Retinal pigment epithelial cell (primary cell): ENCODE measurements at places on chromosomes 2 and 18.

DNA sequence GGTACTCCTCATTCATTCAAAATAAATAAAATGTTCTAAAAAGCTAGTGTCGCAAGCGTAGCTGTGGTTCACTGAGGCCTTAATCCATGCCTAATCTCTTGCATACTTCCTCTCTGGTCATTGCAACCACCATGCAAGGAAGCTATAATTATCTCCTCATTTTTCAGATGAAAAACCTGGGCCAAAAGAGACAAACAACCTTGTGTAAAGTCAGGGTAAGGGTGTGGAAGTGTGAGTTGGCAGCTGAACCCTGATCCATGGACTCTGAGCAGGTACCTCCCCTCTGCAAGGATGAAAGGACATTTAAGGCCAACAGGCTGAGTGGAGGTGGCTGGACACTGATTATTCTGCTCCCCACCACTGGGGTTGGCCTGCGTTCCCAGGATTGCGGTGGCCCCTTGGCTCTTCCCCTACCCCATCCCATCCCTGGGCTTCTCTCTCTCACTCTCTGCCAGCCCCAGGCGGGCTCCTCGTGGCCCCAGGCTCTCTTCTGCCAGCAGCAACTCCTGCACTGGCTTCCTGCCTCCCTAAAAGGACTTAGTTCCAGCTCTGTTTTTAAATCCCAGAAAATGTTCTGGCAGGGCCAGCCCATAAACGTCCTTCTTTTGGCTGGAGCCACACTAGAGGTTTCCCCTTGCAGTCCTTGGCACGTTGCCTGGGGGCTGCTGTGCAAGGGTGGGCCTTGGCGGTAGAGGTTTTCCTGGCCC lies 72.0 kb upstream of the AFF3 start:
- no peak for DNase-seq

- no peak for DNase-seq
Measured at GRCh38 chr2:75431276-75431675, 129.5 kb downstream of the EVA1A start.

DNA sequence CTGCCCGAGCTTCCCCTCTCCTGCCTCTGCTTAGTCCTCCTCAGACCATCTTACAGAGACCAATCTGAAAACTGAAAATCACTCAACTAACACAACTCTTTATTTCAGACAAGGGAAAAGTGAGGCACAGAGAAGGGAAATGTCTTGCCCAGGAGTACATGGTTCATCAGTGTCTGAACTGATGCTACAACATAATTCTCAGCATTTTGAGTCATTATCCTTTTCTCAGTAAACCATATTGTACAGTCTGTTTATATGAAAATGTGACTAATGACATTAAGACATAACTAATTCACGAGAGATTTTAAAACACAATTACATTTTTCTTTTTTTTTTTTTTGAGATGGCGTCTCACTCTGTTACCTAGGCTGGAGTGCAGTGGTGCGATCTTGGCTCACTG lies 62.7 kb downstream of the ITSN2 start:
- no peak for DNase-seq

DNA sequence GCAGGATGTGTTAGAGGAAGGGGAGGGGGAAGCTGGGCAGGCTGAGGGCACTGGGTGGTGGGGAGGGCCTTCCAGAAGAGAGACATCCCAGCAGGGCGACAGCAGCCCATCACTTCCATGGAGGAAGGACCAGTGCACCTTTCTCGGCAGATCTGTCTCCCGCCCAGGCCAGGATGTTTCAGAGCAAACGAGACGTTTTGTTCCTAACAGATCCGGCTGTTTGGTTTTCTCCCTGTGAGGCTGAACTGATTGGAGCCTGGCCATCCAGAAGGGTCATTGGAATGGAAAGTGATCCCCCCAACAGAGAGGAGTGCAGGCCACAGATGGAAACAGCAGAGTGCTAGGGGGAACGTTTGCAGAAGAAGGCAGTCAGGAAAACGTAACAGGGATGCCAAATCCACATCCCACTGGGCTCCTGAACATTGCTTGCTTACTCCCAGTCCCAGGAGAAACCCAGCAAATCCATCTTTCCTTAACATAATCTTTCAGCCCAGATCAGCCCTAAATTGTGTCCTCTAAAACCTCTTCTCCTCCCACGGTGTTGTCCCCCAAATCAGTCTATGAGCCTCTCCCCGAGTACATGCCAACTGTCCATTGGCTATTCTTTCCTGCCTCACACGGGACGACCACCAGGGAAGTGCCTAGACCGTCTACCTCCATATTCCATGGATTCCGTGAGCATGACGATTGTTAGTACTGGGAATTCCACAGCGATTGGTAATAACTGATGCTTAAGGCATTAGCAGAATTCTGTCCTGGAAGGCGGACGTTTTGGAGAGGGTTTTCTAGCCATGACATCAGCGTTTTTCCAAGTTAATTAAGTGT lies 126.8 kb downstream of the SEPTIN10 start:
- peak; percentile 19 for DNase-seq

- no peak for DNase-seq
Measured at GRCh38 chr18:44541159-44541558, 139.5 kb upstream of the SETBP1 start.

GRCh38 chr2:108960006-108960405 lies 29.0 kb downstream of the EDAR start:
- no peak for DNase-seq

DNA sequence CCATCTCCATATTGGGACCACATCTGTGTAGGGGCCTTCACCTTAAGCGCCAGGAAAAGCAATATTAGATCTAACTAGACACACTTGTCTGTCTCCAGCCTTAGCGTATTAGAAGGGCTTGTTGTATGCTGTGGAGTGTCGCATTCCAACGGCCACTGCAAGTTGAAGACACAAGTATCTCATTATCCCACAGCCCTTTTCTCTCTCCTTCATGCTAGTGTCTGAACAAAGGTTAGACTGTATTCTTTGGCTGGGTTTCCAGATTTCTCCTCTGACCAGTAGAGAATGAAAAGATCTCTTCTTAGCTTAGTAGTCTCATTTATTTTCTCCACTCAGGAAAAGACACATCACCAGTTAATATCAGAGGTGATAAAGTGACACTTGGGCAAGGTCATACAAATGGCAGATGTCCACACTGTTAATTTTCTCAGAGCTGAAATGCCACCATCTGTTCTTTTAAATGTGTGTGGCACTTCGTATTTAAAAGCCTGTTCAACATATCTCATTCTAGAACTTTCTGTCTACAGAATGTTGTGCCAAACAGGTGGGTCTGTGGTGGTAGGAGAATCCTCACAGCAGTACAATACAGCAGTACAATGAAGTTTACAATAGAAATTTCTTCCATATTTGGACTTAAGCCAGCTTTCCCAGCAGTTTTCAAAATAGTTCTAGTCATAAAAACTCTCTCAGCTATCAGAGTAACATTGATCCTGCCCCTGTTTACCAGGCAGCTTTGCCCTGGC lies 94.0 kb upstream of the ITGA6 start:
- no peak for DNase-seq

GRCh38 chr18:59835605-59836379 lies 64.0 kb upstream of the PMAIP1 start:
- peak; percentile 58 for DNase-seq

GRCh38 chr2:51667679-51668078 lies 635.7 kb upstream of the NRXN1 start:
- DNase-seq, result no peak

GRCh38 chr2:197931661-197932312 lies 127.4 kb downstream of the PLCL1 start:
- DNase-seq, result no peak

DNA sequence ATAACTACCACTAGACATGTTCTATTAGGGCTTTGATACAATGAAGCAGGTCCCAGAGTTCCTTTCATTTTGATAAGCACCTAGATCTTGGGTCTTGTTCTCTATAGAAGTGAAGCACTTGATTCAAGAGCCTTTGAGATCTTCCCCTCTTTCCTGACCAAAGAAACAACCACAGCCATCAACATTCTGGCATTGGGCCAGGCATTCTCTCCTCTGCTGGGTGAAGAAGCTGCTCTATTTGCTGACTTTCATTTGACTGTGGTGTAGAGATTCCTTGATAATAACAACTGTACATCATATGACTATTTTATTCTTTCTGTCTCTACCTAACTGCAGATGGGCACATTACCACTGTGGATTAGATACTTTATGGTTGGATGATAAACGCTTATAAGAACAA lies 96.6 kb upstream of the LYPD1 start:
- DNase-seq, result no peak

- no peak for DNase-seq
Measured at GRCh38 chr2:241177526-241178334, 10.7 kb upstream of the ANO7 start.

DNA sequence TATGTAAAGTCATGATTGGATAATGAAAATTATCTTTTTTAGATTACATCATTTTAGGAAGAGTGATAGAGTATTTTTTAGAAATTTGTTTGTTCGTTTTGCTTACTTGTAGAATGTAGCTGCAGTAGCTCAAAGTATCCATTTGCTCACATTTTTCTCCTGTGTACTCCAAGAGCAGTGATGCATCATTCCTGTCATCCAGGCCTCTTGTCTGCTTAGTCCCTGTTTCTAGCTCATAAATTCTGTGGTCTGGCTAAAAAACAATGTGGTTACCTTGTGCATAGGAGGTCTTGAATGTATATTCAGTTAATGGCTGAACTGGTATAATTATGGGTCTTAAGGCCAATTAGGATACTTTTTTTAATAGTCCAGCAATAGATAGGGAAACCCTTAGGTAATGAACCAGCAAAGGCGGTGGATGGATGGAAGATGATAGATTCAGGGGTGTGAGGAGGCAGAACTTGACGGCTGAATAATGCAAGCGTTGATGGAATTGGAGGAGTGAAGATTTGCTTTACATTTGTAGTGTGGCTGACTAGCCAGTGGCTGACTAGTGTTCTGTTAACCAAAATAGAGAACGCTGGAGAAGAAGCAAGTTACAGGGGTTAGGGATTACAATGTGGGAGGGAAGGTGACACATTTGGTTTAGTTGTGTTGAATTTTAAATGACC lies 145.0 kb downstream of the ZNF407 start:
- no peak for DNase-seq

DNA sequence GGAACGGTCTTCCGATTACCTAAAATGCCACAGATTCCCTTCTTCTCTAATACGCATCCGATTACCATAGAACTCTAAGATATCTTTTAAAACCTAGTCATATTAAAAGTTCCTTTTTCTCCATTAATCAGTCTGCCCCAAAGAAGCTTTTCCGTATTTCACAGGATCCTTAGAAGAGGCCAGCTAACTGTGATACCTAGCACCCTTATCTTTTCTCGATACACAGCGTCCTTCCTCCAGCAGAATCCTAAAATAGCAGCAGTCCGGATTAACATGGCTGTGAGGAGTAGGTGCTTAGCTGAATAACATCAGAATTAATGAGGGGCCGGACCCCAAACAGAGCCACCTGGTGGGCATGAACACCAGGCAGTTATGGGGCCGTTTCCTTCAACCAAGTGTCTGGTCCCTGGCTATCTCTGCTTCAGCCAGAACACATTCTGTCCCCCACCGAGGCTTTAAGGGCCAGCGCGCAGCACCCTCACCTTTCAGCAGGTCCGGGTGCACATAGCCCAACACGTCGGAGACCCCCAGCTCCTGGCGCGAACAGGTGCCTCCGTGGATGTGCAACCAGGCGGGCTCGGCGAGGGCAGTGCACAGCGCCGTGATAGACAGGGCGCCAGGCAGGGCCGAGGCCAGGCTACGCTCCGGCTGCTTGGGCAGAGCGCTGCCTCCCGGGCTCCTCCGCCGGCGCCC lies 995 bp downstream of the TMEM127 start:
- no peak for DNase-seq

DNA sequence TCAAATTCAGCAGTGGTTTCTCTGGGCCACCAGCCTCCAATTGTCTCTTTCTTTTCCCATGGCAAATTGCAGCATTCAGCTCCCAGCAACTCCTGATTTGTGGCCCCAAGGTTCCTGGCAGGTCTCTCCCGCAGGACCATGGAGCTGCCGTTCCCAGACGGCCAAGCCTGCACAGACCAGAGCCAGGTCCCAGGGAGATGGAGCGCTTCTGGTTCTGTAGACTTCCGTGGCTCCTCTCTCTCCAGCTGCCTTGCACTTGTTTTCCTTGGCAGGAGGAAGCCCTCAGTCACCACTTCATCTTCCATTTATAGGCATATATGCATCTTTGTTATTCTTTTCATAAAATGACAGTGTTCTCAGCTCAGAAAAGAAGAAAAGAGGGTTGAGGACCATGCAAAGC lies 21.7 kb downstream of the TNP1 start:
- no peak for DNase-seq

DNA sequence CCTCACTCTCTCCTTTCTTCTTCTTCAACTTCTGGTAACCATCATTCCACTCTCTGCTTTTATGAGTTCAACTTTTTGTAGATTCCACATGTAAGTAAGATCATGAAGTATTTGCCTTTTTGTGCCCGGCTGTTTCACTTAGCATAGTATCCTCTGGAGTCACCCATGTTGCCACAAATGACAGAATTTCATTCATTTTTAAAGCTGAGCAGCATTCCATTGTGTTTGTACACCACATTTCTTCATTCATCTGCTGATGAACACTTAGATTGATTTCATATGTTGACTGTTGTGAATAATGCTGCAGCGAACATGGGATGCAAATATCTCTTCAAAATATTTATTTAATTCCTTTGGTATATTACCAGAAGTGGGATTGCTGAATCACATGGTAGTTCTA lies 133.6 kb upstream of the ERBB4 start:
- no peak for DNase-seq

DNA sequence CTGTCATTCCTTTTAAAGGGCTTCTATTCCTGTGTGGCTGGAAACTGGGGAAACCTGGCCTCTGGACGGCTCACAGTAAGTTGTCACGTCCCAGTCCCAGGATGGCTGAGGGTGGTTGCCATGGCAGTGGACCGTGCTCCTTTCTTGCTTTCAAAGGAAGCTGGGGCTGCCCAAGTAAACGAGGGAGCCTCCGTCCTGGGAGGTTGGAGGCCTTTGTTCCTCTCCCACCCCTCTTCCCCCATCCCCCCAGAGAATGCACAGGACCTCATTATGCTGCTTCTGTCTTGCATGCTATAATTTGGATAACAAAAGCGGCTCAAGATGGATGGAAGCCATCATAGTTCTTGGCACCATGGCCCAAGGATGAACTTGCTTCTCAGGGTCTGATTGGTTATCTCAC lies 325.5 kb upstream of the HS6ST1 start:
- DNase-seq, result no peak

GRCh38 chr2:136024616-136025015 lies 39.2 kb upstream of the DARS1 start:
- no peak for DNase-seq

DNA sequence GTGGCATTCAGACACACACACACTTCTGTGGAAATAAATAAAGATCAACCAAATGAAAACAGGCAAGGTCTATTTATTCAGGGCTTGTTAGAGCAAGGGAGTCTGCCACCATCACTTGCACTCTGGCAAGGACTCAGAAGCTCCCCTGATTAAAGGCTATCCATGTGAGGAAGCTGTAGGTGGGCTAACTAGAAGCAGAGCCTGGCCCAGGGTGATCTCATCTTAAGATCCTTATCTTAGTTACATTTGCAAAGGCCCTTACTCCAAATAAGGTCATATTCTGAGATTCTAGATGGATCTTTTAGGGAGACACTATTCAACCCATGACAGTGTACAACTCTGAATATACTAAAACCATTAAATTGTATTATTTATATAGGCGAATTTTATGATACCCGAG lies 190.0 kb upstream of the SRD5A2 start:
- DNase-seq, result no peak

GRCh38 chr2:27739058-27739373 lies 32.5 kb upstream of the MRPL33 start:
- DNase-seq, result no peak
